ENCODE measurements at places on chromosomes 6 and 20. TPM values are rescaled to one million over a fixed set of nuclear protein-coding genes. Genes with fewer than 3 reads are reported as not detected.

DNA sequence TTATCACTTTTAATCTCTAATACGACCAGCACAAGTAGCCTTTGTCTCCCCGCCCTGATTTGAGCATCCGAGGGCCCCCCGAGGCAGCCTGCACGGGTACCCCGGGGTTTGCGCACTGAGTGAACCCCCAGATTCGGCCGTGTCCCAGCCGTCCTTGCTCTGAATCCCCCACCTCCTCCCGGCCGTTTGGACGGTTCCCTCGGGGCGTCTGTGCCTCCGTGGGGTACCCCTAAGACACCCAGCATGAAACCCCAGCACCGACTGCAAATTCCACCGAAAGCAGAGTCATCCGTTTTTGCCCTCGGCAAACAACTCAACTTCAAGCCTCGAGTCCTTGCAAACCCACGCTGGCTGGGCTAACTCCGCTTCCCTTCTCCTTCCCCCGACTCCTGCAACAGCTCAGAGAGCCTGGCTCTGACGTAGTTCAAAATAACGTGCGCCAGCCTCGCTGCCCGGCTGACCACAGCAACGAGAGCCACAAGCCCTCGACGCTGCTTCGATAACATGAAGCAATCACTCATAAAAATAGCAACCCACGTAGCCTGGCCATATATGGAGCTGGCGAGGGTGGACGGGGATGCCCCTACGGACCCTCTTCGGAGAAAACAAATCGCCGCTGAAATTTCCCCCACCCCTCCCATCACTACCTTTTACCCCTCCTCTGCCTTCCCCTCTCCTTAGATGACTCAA is 764 bp upstream of the SNAP25 start:
- H3K27me3 ChIP-seq = peaks cover 9% of the 10 kb centered on the region
- no peaks in the 10 kb centered on the region for H3K36me3 ChIP-seq
- no peak for DNase-seq
- no peak overlapping the region for H3K4me3 ChIP-seq

GRCh38 chr20:4982281-4982680 is 19.0 kb downstream of the SLC23A2 start:
- H3K4me1 ChIP-seq = no peaks in the 10 kb centered on the region
- no peaks in the 10 kb centered on the region for H3K27me3 ChIP-seq
- DNase-seq = no peak
- peaks cover 2% of the 10 kb centered on the region for H3K36me3 ChIP-seq
- H3K4me3 ChIP-seq = no peak overlapping the region
- no peak overlapping the region for H3K27ac ChIP-seq

- no peak overlapping the region for H3K4me3 ChIP-seq
- no peaks in the 10 kb centered on the region for H3K36me3 ChIP-seq
- peaks cover 7% of the 10 kb centered on the region for H3K4me1 ChIP-seq
- no peaks in the 10 kb centered on the region for H3K27me3 ChIP-seq
- DNase-seq = no peak
These were observed 335.7 kb downstream of the NRN1 start for GRCh38 chr6:5670811-5671561.

DNA sequence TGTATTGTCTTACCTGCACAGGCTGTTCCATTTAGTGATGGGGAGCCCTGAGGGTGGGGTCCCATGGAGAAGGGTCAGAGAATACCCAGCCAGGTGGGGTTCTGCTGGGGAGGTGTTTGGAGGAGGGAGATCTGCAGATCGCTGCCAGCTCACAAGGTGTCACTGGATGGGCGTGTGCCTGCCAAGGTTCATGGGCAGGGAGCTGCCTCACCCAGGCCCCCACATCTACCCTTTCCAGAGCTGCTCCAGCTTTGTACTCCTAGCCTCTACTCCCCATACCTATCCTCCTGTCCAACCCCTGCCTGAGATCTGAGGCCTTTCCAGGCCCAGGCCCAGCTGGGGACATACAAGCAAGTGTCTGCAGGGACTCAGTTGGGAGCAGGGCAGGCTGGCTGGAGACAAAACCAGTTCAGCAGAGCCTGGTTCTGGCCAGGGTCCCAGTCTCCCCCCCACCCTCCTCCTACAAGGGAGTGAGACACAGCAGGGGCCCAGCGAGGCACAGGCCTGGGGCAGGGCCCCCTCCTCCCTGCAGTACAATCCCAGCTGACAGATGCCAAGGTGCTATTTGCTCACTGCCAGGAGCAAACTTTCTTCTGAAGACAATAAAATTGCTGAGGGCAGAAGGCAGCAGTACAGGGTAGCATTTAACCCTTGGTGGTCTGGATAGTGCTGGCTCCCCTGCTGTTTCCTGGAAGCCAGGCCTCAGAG is 19.7 kb downstream of the SPDEF start:
- no peak overlapping the region for H3K4me3 ChIP-seq
- no peak for DNase-seq
- H3K27me3 ChIP-seq = no peaks in the 10 kb centered on the region

- H3K27ac ChIP-seq = no peak overlapping the region
- H3K36me3 ChIP-seq = peaks cover 4% of the 10 kb centered on the region
- DNase-seq = no peak
- H3K4me3 ChIP-seq = no peak overlapping the region
These were observed 649 bp upstream of the LRRC73 start for GRCh38 chr6:43510827-43511163.

- H3K4me3 ChIP-seq = no peak overlapping the region
- H3K27me3 ChIP-seq = no peaks in the 10 kb centered on the region
- peaks cover 2% of the 10 kb centered on the region for H3K36me3 ChIP-seq
- no peak for DNase-seq
These were observed 48.6 kb downstream of the CHMP4B start for GRCh38 chr20:33859751-33860150.

Gene TBX18
- total RNA-seq = 26.8 TPM

Gene NT5DC1
- total RNA-seq = 15.4 TPM

Gene MYCT1
- not detected for total RNA-seq

Gene VGLL2
- total RNA-seq = 5.7 TPM
